ENCODE measurements at places on chromosomes 2 and 18.

DNA sequence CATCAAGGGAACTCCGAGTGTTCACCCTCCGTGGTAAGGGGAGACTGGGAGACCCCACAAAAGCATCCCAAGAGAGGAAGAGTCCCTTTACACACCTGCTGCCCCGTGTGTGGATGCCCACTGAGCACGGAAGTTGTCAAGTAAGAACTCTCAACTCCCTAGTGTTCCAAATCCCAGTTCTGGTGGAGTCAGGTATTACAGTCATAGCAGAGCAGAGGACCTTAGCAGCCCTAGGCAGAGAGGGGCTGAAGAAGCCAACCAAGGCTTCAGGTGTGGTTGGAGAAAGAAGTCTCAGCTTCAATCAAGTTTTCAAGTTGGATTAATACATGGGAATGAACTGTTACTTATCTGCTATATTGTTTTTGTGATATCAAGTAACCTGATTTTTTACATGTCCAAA is 512.5 kb downstream of the RNF144A start:
- no peak for DNase-seq

DNA sequence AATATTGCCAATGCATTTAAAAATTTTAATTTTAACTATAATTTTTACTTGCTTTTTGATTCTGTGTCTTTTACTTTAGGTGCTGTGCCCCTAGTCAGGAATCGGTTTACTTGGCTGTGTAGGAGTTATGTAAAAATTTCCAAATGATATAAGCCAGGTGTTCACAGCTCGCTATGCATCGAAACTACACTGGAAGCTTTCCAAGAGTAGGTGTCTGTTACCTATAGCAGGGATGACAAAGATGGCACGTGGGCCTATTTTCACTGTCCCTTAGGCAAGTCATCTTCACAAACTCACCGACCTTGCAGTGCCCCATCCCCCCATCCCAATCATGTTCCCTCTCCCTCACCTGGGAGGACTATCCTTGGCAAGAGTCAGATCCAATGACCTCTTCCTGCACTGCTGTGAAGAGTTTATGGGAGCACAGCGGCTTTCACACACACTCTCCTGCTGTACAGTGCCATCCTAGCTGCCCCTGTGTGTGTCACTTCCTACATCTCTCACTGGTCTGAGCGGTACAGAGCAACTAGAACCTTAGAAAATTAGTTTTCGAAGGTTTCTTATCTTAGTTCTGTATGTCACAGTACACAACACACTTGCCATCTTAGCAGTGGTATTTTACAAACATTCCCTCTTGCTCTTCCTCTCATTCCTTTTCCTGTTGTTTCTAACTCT is 49.2 kb upstream of the NAB1 start:
- DNase-seq = no peak

DNA sequence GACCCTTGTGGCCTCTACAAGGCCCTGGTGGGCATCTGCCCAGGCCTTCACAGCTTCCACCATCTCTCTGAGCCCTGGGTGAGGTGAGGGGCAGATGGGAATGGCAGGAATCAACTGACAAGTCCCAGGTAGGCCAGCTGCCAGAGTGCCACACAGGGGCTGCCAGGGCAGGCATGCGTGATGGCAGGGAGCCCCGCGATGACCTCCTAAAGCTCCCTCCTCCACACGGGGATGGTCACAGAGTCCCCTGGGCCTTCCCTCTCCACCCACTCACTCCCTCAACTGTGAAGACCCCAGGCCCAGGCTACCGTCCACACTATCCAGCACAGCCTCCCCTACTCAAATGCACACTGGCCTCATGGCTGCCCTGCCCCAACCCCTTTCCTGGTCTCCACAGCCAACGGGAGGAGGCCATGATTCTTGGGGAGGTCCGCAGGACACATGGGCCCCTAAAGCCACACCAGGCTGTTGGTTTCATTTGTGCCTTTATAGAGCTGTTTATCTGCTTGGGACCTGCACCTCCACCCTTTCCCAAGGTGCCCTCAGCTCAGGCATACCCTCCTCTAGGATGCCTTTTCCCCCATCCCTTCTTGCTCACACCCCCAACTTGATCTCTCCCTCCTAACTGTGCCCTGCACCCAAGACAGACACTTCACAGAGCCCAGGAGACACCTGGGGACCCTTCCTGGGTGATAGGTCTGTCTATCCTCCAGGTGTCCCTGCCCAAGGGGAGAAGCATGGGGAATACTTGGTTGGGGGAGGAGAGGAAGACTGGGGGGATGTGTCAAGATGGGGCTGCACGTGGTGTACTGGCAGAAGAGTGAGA is 2.0 kb downstream of the PROC start:
- no peak for DNase-seq

DNA sequence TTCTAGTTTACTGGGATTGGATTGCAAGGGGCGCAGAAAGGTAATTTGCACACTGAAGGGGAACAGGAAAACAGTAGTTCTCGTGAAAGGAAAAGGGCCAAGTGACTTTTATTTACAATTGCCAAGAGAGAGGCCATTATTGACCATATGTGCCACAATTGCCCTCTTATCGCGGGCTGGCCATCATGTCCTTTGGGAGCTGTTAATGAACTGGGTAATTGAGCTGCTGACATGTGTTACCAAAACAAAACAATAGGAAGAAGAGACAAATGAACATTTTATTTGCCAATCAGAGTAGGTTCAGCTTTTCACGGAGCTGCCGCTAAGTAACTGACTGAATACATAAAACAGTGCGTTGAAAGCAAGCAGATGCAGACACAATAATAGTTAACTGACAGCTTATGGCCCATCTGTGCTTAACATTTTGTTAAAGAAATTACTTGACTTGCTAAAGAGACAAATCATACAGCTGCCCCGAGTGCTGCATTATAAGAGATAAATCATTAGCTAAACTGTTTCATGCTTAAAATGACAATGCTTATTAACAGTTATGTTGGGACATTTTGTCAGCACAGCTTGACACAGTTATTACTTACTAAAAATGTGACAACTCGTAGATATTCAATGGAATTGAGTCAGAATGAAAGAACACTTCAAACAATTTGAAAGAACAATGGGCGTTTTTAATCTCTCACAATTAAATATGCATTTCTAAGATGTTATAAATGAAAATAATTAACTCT is 57.5 kb downstream of the PAX3 start:
- DNase-seq = no peak

DNA sequence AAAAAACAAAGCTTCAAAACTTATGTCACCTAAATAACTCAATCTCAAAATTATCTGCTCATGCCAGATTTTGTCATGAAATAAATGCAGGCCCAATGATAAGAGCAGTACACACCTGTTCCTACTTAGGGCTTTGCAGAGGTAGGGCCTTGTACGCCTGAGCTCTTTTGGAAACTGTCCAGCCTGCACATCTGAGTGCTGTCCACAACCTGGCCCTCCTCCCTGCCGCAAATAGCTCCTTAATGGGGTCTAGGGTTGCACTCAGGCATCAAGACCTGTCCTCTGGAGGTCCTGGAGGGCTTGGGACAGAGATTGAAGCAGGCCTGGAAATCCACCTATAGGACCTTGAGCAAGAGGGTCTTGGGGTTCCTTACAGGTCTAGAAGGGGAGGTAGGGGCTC is 115.4 kb upstream of the CCDC195 start:
- no peak for DNase-seq

GRCh38 chr2:224410946-224411561 is 9.1 kb upstream of the FAM124B start:
- no peak for DNase-seq

GRCh38 chr18:61690418-61691138 is 202.2 kb downstream of the RNF152 start:
- no peak for DNase-seq

DNA sequence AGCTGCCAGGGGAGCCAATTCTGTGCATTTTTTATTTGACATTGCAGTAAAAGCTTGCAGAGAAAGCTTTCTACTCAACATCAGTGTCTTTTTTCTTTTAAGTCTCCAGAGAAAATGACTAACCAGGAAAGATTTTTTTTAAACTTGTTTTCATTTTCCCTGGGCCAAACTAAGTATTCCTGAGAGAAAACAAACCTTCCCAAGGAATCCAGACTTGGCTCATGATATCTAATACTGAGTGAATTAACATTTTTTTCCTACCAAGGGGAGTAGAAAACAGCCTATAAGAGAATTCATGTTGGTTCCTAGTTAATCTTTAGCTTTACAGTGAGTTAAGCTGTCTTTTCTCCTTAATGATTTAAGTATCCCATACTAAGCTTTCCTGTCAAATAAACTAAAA is 46.7 kb downstream of the DAPL1 start:
- no peak for DNase-seq

- no peak for DNase-seq
Observed at GRCh38 chr2:235774153-235774870, 280.5 kb downstream of the AGAP1 start.

- DNase-seq = no peak
Observed at GRCh38 chr2:70141902-70142589, 48.8 kb downstream of the C2orf42 start.

DNA sequence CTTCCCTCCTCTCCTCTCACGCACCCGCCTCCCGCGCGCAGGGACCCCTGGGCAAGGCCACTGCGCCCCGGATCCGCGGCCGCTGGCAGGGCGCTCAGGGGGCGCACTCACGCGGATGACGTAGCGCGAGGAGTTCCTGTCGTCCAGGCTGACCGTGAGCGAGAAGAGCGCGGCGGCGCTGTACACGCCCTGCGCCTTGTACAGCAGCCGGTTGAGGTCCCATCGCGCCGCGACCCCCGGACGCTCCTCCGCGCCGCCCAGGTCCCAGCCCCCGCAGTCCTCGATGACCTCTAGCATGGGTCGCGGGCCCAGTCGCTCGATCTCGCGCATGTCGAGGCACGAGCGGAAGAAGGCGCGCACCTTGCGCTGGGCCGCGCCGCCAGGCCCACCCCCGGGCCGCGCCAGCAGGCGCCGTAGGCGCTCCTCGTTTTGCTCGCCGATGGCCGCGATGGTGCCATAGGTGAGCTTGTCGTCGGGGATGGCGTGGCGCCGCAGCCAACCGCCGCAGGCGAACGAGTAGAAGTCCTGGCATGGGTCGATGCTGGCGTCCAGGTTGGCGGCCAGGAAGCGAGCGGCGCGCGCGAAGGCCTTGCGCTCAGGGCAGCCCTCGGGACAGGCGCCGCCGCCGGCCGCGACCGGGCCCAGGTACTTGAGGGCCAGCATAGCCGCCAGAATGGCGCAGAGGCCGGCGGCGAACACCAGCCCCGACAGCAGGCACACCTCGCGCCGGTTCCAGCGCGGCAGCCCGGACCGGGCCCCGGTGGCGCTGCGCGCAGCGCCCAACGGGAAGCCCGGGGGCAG is 1.7 kb downstream of the ECEL1 start:
- no peak for DNase-seq

DNA sequence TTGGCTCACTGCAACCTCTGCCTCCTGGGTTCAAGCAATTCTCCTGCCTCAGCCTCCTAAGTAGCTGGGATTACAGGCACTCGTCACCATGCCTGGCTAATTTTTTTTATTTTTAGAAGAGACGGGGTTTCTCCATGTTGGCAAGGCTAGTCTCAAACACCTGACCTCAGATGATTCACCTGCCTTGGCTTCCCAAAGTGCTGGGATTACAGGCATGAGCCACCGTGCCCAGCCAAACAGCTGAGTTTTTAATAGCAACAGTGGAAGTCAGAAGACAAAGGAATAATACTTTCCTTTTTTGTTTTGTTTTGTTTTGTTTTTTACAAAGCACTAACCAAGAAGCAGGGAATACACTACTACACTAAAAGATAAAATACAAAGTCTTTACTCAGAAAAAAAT is 16.9 kb downstream of the GPR75 start:
- no peak for DNase-seq

- DNase-seq = no peak
Observed at GRCh38 chr18:74233933-74234325, 57.8 kb downstream of the CYB5A start.

GRCh38 chr18:11577271-11578112 is 31.9 kb upstream of the SLC35G4 start:
- no peak for DNase-seq

- peak; percentile 71 for DNase-seq
Observed at GRCh38 chr2:119174216-119174992, 15.9 kb upstream of the C1QL2 start.

DNA sequence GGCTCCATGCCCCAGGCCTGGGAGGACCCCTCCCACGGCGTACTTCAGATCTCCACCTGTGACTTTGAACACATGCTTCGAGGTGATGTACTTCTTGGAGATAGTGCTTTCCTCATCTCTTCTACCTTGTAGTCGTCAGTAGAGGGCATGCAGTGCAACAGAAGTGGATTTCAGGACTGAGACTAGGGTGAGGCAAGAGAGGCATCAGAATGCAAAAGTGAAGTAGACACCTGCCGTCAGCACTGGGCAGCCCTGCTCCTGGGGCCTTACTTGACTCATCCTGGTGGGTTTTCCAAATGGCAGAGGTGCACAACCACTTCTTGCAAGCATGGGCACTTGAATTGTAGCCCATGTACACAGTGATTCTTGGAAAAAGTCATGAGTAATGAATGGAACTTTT is 258.8 kb downstream of the NEDD4L start:
- DNase-seq = no peak

DNA sequence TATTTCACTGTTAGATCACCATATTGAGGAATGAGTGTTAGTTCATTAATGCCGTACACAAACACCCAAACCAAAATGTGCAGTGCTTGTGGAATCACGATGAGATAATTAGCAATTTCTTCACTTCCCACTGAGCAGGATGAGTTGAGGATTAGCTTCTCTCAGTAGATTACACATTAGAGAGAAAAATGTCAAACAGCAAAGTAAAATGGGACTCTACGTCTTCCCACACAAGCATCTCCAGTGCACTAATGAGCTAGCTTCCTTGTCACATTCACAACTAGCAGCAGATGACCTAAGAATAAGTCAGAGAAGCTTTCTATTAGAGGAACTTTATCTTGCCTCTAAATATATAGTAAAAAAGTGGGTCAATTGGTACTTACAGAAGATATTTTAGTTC is 926.9 kb downstream of the TSN start:
- DNase-seq = no peak

GRCh38 chr18:10015941-10016819 is 102.4 kb downstream of the VAPA start:
- no peak for DNase-seq

- no peak for DNase-seq
Observed at GRCh38 chr2:42696987-42697386, 66.9 kb downstream of the OXER1 start.

DNA sequence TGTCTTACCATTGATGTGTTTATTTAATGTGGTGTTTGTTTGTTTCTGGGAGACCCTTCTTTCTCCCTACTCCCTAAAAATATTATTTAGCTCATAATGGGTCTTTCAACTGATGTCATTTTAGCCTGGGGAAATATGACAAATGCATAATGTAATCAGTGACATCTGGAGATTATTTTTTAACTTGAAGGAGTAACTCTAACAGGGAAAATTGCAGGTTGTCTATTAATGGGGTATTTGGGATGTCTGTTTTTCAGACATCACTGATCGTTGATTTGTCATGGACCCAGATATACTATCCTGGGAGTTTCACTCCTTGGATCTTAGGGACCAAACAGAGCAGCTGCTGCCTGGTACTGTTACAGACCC is 230.4 kb downstream of the LOXHD1 start:
- no peak for DNase-seq

- DNase-seq = no peak
Observed at GRCh38 chr18:36814994-36815393, 13.8 kb downstream of the TPGS2 start.

All from activated T-cell treated with anti-CD3 and anti-CD28 coated beads, Interleukin-2, amount 50 U/mL, for 48 hours (primary cell).